ENCODE measurements at places on chromosomes 11 and 22.

DNA sequence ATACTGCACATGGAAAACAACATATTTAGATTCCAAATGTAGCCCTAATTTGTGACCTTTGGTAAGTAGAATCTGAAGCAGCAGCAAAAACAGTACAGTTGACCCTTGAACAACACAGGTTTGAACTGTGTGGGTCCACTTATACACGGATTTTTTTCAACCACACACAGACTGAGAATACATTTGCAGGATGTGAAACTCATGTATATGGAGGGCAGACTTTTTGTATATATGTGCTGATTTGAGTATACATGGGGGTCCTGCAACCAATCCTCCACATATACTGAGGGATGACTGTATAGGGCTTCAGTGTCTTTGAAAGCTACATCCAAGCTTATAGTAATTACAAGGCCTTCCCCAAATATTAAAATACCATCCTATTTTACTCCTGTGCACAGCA is 120.5 kb downstream of the MPPED2 start:
- no peak for DNase-seq

DNA sequence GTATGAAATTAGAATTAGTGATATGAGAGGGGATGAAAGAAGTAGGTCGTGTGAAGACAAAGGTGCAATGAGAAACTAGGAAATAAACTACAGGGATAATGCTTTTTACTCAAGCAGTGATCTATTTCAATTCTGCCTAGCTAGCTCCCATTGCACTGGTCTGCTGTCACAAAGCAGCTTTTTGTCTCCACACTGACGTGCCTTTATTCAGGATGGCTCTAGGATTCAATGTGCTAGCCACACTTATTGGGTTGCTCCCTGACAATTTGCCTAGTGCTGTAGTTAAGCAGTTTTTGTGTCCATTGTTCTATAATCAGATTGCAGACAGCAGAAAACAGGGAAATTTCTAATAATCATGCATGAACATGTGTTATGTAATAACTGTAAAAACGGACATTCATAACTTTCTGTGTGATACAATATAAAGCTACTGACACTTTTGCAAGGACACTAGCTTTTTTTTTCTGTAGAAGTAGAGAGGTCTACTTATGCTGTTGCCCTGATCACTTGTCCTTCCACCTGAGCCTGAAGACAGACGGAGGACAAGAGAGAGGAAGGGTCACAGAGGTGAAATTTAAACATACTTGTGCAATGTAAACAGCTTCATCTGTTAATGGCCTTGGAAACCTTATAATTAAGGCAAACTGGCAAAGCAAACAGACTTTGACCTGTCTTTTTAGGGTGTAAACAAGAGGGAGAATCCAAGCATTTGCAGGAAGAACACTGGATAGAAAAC is 269.6 kb downstream of the LRRC4C start:
- no peak for DNase-seq

DNA sequence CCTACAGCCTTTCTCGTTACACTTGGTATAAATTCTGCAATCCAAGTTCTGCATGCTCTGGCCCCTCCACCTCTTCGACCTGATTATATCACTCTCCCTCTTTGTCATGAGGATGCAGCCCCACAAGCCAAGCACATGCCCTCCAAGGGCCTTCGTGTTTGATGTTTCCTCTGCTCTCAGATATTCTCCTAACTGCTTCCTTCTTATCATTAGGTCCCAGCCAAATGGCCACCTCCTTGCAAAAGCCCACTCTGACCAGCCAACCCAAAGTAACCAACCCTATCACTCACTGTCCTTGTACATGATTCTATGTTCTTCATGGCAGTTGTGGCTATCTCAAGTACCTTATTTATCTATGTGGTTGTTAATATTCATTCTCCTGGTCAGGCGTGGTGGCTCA is 38.3 kb upstream of the LRRC55 start:
- no peak for DNase-seq

DNA sequence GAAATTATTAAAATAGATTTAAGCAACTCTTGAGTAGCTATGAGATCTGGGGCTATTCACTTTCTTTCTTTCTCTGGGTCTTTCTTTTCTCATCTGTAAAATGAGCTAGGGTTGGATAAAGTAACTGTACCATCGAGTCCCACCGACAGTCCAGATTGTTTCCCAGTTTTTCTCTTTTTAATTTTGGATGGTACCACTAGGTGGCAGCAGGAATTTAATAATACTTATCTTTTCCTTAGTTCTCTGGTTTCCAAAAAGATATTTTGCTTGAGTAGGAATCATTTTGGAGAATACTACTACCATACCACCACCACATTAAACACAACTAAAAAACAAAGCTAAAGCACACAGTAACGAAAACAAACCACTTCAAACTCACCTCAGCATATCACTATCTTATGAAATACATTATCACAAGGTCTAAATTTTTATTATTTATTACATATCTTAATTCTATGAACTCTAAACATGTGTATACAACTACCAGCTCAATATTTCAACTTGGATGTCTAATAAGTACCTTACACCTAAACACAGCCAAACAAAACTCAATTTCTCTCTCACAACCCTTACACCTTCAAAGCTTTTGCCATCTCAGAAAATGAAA is 584.0 kb downstream of the KCNA4 start:
- DNase-seq: peak; percentile 11

GRCh38 chr11:725624-726202 is 19.7 kb downstream of the EPS8L2 start:
- no peak for DNase-seq

DNA sequence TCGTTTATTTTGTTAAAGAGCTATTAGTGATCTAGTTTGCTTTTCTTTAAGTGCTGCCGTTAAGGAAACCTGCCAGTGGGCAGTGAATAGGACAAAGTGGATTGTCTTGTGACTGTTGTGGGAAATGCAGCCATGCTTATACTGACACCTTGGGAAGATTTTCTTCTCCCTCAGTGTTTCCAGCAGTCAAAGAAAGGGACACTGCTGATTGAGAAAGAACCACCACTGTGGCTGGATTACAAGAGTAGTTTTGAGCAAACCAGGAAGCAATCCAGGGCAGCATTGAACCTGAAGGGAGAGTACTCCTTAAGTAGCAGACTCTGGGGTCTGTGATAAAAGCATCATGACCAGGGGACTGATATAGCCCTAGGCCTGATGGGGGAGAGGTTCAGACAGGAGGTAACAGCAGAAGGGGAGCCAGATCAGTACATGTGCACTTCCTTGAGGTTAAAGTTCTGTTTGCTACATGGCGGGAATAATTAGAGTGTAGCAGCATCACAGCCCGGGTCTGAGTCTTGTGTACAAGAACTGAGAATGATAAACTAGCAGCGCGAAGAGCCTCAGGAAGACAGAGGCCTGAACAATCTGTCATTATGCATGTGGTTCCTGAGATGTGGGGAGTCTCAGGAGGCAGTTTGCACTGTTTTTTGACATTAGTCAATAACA is 167.8 kb downstream of the C11orf91 start:
- DNase-seq: no peak

DNA sequence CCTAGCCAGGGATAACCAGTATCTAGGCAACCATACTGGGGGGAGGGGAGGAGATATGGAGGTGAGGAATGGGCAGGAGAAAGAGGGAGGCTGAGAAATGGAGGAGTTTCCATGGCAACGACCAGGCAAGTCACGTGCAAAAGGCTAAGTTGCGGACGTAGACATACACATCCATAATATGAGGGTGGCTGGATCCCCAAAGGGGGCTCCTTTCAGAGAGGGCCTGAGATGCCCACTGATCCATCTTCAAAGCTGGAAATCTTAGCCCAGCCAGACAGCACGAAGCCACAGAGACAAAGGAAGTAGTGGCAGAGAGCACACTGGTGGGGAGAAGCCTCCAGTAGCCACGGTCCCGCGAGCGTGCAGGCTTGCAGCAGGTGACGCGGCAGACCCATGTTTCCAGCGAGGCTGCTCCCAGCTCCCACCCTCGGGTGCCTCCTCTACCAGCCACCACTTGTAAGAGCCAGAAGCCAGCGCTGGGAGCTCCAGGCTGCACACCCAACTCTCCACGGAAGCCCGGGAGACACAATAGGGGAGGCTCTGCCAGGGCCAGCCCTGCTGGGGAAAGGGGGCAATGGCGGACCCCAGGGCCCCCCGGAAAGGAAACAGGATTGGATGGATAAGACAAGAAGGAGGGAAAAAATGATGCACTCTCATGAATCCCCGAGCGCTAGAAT is 938 bp downstream of the FXYD6 start:
- DNase-seq: no peak

DNA sequence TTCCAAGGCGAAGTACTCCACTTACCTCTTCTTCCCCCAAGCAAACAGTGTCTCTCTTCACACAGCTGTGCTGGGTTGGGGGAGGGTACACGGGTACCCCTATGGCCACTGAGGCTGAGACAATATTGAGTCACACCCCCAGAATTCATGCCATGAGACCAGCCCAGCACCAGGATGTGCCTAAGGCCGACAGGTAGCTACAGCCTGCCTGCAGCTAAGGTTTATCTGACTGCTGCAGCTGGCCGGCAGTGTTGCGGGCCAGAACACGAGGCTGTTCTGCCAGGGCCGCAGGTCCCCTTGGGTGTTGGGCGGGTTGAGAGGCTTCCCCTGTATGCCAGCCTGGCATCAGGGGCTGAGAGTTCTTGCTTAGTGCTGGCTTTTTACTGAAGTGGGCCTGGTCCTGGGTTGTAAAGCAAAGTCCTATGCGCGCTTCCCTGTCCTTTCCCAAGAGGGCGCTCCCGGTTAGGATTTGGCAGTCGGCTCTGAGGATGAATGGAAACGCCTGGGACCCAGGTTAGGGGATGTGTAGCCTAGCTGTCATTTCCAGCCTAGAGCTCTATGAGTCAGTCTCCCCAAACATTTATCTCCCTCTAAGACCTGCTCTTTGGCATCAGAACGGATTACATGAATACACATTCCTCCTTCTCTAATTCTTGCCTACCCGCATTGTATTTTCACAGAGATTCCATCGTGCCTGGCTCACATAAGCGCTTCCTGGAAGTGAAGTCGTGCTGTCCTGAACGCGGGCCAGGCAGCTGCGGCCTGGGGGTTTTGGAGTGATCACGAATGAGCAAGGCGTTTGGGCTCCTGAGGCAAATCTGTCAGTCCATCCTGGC is 7.1 kb downstream of the USP18 start:
- peak; percentile 70 for DNase-seq

- no peak for DNase-seq
Measured at GRCh38 chr22:29201782-29202181, 3.9 kb upstream of the EMID1 start.

DNA sequence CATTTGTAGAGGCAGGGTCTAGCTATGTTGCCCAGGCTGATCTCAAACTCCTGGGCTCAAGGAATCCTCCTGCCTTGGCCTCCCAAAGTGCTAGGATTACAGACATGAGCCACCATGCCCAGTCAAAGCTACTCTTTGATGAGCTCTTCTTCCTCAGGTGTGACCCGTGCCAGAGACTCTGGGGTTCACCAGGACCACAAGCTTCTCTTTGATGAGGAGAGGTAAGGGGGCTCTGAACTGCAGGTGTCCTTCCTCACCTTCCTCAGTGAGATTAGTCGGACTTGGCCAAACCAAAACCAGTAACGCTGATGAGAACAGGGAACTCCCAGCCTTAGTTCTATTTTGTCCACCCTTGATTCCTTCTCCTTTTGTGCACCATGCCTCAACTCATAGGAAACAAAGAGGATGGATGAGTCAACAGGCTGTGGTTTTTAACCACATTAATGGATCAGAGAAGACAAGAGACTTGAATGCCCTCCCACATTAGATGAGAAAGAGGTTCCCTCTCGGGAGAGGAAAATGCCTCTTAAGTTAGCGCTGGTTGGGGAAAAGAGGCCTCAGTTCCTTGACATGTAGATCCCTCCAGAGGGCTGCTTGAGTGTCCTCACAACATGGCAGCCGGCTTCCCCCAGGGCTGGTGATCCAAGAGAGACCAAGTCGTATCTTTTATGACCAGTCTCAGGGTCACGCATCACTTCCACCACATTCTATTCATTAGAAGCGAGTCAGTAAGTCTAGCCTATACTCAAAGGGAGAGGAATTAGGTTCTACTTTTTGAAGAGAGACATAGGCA is 25.7 kb upstream of the CTR9 start:
- peak; percentile 60 for DNase-seq

DNA sequence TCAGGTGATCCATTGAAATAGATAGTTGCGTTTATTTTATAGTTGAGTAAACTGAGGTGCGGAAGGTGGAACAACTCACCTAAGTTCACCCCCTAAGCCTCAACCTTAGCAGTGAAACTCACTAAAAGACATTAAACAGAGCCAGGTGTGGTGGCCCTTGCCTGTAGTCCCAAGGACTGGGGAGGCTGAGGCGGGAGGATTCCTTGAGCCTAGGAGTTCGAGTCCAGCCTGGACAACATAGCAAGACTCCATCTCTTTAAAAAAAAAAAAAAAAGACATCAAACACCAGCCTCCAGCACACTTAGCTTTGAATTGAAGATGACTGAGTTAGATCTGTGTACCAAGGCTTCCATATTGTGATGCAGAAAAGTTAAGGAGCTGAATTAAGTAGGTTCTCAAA is 845 bp upstream of the RAB36 start:
- DNase-seq: no peak

GRCh38 chr11:288478-289397 is at the start of gene PGGHG:
TSS of gene PGGHG (plus strand) at chr11:289126. CDS start at chr11:289817, 691 bp downstream.
- peak; percentile 46 for DNase-seq
